ENCODE measurements at places on chromosomes 11 and 22.

GRCh38 chr11:11843211-11843621 lies 1.4 kb downstream of the USP47 start:
- no peak for DNase-seq

DNA sequence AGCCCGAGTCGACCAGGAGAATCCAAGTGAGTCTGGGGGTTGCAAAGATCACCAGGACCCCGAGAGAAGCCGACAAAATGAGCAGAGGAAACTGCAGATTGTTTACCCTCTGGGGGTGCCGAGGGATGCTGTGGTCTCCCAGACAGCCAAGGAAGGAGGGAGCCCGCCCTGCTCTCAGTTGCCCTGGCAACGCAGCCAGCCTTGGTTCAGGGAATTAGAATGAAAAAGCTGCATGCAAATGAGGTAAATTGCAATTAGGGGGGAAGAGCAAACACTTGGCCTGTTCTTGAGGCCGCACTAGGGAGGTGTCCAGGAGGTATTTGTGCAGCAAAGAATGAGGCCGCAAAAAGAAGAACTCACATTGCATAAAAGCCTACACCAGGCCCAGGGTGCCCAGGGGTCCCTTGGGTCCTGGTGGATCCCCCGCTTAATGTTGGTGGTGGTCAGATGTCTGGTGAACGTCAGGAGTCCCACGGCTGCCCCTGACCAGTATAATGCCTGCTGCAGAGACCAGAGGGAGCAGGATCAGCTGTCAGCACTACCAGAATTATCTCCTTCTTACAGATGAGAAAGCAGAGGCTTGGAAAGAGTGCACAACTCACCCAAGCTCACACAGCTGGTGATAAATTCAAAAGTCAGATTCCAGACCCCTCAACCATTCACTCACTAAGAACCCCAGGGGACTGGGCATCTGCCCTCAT lies 40.3 kb upstream of the ATXN10 start:
- no peak for DNase-seq

GRCh38 chr11:108933630-108934029 lies 268.8 kb downstream of the DDX10 start:
- DNase-seq = no peak

GRCh38 chr11:104256525-104256924 lies 92.6 kb upstream of the PDGFD start:
- no peak for DNase-seq

DNA sequence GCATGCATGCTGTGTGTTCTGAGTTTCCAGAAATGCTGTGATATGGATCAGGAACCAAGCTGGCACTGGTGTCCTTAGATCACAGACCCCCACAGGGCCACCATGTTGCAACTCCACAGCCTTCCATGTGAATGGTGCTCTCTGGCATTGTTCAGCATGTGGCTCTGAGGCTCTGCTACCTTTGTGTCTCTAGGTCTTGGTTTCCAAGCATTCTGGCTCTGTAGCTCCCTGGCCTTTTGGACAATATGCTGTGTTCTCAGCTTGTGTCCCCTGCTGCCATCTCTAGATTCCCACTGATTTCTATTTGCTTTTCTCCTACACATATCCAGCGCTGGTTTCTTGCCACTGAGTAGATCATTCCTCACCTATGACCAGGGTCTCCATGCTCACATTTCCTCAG lies 3.9 kb downstream of the SPTBN2 start:
- DNase-seq = no peak

DNA sequence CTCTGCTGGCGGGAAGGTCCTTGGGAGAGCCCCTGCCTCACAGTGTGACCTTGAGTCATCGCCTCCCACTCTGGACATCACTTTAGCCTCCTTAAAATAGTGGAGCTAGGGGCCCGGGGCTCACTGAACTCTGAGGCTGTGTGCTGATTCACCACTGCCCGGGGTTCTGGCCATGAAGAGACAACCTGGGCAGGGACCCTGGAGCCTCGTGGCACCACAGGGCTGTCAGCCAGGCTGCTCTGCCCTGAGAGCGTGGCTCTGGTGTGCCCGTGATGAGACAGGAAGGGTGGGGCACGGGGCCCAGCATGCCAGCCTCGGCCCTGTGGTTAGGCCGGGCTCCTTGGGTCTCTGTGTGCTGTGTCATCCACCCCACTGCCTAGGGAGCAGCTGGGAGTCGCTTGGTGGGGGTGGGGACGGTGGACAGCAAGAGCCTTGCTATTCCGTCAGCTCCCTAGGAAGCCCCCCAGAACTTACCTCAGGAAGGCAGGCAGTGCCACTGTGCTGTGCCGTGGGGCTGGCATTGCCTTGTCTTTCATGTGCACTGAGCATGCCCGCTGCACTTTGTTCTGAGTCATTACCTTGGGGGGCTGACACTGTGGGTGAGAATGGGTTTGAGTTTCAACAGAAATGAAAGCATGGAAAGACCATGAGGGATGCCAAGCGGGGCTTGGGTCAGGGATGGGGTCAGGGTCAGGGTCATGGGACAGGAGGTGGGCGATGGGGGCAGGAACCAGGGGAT lies 31.7 kb downstream of the TPCN2 start:
- DNase-seq = no peak

DNA sequence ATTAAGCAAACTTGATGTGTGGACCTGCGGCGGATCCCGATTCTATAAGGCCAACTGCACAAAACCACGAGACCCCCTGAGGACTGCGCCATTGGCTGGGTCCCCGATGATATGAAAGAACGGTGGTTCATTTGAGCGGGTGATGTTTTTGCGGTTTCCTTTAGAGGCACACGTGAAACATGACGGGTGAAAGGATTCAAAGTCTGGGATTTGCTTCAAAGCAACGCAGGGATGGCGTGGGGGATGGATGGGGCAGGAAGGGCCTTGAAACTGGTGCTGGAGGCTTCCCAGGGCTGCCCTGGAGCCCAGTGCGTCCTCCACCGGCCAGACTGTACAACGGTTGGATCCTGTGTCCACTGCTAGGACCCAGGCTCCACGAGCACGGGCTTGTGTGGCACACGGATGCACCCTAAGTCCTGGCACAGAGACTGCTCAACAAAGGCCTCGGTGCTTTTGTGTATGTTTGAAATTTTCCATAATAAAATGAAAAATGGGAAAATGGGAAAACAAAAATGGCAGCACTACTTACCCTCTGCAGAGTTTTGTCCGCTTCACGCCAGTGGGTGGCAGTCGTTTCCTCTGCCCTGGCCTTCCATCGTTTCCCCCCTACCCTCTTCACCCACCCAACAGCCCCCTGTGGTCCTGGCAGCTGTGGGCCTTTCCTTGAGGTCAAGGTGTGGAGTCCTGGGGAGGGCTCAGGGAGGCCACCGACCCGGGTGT lies 3.6 kb downstream of the ASCL2 start:
- DNase-seq = no peak

DNA sequence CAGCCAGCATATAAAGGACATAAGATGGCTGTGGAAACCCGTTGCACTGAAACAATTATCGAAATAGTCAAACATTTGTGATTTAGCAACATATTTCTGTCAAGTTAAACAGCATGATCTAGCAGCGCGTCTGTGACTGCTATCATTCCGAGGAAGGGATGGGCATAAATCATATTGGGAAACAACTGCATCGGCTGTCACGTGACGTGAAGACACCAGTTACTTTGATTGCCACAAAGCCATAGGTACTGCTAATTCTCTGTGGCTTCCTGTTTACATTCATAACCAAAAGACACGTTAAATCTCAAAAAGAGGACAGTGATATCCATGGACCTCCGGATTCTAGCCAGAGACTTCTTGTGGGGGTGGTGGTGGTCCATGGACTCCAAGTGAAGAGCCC lies 87.8 kb downstream of the CACNA1I start:
- DNase-seq = no peak

DNA sequence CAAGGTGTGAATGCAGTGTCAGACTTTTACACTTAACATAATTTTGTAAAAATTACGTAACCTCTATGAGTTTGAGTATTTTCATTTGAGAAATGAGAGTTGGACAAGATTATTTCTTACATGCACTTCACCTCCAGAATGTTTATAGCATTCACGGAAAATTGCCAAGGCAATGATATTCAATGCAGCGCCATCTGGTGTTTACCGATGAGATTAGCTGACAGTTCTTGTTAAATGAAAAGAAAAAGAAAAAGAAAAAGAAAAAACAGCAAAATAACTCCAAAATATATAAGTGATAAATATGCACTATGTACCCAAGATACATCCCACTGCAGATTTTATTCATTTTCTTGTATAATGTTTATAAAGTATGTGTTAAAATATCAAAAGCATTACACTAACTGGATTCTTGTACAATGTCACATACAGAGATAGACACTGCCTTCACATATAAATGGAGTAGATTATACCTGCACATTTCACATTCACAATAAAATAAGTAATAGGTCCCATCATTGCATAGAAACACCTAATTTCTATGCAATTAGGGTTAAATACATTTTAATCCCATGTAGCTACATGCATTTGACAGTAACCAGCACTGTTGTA lies 976.3 kb upstream of the FAT3 start:
- DNase-seq = no peak

DNA sequence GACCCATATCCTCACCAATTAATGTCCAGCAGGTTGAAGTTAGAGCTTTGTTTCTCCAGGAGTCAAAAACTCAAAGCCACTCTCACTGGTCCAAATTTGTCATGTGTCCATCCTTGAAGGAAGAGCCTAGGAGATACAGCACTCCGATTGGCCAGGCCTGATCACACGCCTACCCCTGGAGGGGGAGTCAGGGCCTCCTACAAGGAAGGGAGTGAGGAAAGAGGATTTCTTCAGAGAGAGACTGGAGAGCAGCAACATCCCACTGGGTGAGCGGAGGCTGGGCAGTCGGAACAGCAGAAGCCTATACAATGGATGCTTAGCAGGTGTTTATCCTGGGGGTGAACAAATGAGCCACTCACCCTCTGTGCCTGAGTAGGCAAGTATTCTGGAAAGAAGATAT lies 113.9 kb downstream of the TRIM29 start:
- no peak for DNase-seq

DNA sequence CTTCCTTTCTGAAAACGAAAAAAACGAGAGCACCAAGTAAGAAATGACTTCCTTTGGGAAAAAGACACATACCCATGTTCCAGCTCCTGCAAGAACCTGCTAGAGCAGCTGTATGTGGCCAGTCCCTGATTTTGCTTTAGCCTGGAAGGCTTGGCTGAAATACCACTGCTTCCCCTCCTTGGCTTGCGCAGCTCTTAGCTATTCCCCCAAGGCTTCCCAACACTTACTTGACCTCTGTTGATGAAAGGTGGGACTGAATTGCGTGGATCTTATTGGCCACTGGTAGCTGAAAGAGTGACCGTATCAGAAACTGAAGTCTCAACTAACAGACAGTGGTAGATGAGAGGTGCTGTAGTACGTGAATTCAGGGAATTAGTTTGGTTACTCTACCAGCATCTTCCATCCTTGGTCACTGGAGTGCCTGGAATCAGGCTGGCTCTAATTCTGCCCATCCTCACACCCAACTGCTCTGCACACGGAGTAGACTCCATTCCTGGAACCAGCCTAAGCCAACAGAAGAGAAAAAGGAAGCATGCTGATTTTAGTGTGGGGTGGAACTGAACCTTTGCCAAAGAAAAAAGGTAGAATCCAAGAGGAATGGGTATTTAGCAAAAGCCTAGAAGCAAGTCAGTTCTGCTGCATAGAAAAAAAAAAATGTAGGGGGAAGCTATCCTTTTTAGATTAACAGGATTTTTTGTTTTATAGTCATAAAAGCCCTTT lies 73.8 kb upstream of the CRTAM start:
- DNase-seq = no peak

GRCh38 chr22:45878901-45879551 lies 97.9 kb downstream of the WNT7B start:
- no peak for DNase-seq

GRCh38 chr11:108838102-108838791 lies 173.4 kb downstream of the DDX10 start:
- DNase-seq = no peak

DNA sequence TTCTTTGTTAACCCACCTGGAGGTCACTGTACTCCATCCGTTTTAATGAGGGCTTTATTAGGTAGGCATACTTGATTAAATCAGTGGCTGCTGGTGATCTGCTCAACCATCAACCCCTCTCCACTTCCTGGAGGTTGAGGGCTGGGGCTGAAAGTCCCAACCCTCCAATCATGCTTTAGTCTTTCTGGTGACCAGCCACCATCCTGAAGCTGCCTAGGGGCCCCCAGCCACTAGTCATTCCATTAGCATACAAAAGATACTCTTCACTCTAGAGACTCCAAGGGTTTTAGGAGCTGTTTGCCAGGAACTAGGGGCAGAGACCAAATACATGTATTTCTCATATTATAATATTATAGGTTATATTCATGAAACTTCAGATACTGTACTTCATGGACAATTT lies 13.5 kb downstream of the DNAJC24 start:
- no peak for DNase-seq

- no peak for DNase-seq
Observed at GRCh38 chr11:58775066-58775708, 43.4 kb upstream of the GLYAT start.

GRCh38 chr11:113449743-113450142 lies 25.5 kb downstream of the DRD2 start:
- no peak for DNase-seq

GRCh38 chr11:74838188-74838587 lies 89.5 kb downstream of the RNF169 start:
- DNase-seq = no peak

Data from stimulated activated CD8-positive, alpha-beta memory T cell treated with anti-CD3 and anti-CD28 coated beads, Interleukin-2, amount 100 ng/mL, for 48 hours (primary cell).